Globus pallidus (tissue), 1 donor: ENCODE measurements at places on chromosomes 3 and 15.

DNA sequence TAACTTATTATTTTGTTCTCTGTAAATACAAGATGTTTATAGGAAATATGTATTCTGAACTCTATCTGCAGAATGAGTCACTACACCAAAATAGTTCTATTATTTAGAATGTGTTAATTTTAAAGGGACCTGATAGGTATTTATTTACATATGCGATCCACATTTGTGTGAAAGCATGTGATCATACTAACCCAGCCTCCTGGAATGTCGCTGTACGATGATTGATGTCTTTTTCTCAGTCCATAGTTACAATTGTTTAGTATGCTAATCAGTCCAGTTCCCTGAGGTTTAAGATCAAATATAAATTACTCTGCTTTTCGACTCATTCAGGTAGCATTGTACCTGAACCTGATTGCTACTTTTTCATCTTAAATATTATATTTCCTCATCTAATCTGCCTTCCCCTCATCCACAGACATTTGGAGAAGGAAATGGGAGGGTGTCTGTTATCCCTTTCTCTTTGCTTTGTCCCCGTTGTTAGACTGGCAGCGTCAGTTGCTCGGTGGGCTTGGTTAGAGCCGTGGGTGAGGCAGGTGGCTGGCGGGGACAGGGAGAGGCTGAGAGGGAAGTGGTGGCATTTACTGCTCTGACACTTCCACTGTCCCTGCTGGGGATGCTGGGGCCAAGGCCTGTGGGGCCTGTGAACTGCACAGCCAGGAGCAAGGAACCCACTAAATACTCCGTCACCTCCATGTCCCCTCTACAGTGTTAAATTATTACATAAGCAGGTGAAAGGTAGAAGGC, 27.8 kb upstream of the NR2E3 start:
- no peak for DNase-seq

DNA sequence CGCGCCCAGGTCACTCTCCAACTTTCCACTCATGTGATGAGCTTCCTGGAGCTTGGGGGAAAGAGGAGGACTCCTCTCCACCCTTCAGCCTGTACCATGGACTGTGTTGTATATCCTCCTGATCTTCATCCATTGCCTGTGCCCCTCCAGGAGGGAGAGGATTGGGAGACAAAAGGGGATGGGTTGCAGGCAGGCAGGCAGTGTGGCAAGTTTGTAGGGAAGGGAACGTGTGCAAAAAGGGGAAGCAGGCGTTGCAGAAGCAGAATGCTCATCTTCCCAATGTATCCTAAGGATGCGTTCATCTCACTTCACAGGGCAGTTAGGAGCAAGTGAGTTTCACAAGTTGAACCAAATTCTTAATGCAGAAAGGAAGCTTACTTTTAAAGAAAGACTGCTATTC, 28.1 kb upstream of the GHSR start:
- DNase-seq: no peak

DNA sequence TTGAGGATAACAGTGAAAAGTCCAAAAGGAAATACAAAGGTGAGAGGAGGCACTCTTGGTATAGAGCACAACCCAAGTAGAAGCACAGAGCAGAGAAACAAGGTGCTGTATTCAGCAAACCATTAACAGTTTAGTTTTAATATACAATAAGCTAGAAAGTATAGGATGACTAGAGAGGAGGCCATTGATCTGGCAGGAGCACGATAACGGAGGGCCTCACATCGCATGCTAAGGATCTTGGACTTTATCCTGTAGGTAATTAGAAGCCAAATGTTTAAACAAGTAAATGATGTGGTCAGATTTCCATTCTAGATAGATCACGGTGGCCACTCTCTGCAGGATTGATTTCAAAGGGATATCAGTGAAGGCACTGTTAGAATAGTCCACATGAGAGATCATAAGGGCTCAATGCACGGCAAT, 935.0 kb downstream of the ROBO1 start:
- DNase-seq: no peak

DNA sequence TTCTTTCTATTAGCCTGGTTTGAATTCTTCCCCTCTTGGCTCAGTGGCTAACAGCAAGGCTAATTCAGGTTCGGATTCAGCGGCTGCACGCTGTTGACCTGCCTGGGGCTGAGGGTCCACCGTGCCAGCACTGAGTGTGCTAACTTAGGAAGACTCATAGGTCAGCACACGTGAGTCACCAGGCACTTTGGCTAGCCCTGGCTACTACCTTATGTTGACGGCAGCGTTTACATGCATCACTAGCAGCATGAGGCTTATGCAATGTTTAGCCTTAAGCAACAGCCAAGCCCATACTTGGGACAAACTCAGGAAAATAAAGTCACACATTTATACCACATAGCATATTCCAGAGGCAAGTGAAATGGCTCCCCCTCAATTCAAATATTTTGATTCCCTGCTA, 137.7 kb downstream of the RAB11A start:
- no peak for DNase-seq

- DNase-seq: no peak
Observed at GRCh38 chr15:71149646-71150557, 34.6 kb downstream of the THSD4 start.

- DNase-seq: no peak
Observed at GRCh38 chr3:139893963-139894642, 40.9 kb upstream of the CLSTN2 start.

- DNase-seq: no peak
Observed at GRCh38 chr15:57382215-57382614, 5.9 kb downstream of the CGNL1 start.

- no peak for DNase-seq
Observed at GRCh38 chr3:187383246-187383645, 15.1 kb downstream of the RTP4 start.

DNA sequence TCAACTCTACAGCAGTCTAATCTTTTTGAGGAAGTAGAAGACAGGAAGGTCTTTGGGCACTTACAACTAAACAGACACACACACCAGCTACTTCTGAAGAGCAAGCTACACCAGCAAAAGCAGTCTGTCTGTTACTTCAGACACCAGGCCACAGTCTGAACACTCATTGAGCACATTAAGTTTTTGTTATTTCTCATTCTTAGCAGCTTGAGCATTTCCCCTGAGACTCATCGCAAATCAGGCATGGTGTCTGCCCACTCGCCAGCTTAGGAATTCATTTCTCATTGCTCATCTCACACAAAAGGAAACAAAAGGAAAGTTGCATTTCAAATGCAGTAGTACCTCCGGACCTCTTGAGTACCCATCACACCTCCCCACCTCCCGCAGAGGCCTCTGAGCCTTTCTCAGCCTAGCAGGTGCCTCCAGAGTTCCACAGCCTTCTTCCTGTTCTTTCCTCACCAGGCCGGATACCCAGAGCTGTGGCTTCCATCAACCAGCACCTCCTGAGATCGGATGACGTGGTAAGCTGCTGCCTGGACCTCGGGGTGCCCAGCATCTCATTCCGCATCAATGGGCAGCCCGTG, 302.0 kb downstream of the RYR3 start:
- DNase-seq: no peak

DNA sequence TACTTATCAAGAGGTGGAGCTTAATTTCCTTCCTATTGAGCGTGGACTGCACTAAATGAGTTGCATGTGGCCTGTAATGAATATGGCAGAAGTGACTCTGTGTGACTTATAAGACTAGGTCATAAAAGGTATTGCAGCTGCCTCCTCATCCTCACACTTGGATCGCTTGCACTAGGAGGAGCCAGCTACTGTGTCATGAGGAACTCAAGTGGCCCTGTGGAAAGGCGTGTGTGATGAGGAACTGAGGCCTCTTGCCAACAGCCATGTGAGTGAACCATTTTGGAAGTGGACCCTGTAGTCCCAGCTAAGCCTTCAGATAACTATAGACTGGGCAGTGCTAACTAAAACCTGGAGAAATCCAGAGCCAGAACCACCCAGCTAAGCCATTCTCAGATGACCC, 7.1 kb upstream of the SLC30A4 start:
- DNase-seq: no peak

GRCh38 chr15:80790236-80790635, 11.1 kb downstream of the CEMIP start:
- no peak for DNase-seq

DNA sequence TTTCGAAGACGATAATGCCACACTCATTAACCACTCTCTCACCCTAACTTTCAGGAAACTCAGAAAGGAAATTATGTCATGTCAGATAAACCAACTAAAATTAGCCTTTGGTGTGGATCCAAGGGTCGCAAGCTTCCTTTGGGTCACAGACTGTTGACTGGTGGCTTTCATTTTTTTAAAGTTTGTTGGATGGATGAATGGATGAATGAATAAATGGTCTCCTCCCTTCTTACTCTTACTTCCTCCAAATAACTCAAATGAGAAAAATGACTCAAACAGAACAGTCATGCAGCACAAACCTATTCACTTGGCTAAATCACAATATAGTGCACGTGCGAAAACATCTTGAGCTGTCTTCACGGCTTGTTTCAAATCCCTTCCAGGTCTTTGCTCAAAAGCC, 82.9 kb upstream of the HACD2 start:
- no peak for DNase-seq
